ENCODE measurements at places on chromosomes 4 and X.

GRCh38 chr4:7365462-7366179 lies 69.1 kb downstream of the PSAPL1 start:
- no peak for DNase-seq

- no peak for DNase-seq
Observed at GRCh38 chr4:29047341-29048041, 1672.7 kb upstream of the PCDH7 start.

- no peak for DNase-seq
Observed at GRCh38 chr4:145663194-145663593, 16.8 kb upstream of the C4orf51 start.

GRCh38 chr4:142961866-142962265 lies 115.8 kb upstream of the INPP4B start:
- no peak for DNase-seq

DNA sequence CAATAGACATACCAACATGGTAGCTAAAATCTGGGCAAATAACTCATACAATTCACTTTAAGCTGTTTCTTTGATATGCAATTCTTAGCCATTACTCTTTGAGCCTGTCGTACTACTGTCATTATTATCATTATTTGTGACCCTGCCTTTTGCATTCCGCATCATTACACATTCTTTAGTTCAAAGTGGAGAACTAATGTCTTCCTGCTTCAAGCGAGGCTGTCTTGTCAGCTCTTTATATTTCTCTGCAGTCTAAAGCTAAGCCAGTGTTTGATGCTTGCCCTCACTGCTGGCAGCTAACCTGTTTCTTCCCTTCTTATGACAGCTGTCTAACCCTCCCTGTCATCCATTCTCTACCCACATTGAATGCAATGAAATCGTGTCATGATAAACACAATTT lies 186.8 kb downstream of the FAT4 start:
- no peak for DNase-seq

DNA sequence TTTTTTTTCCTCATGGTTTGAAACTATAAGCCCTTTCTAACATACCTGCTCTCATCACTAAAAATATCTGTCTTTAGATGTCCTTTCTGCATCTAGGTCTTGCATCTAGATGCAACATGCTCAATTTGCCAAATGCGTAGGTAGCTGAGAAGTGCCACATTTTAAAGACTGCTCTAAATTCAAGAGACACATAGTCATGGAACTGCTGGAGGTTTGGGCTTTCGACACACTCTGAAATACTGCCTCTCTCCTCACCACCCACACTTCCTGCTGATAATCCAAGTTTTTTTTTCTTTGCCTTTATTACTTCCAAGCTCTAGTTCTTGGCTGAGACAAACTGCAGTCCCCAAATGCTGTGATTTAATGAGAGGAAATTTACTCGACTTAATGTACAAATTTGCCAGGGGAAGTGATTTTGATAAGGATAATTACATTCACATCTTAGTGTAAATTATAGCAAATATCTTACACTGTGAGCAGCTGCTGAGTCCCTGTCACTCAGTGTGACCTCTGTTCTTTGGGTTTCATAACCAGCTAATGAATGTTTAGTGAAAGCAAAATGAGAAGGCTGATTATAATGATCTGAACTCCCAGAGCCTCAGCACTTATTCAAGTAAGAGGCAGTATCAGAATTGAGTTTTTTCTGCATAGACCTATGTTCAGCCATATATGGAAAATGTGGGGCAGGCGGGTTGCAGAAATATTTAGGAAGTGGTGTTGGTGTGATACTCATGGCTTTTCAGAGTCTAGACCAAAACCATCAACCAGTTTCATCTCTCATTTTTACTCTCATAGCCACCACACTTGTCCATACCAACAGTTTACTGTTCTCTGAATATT lies 31.3 kb downstream of the DRD5 start:
- DNase-seq, result no peak

- DNase-seq, result no peak
Observed at GRCh38 chr4:65019775-65020174, 610.5 kb upstream of the TECRL start.

- DNase-seq, result no peak
Observed at GRCh38 chr4:169741569-169741968, 16.2 kb downstream of the HPF1 start.

DNA sequence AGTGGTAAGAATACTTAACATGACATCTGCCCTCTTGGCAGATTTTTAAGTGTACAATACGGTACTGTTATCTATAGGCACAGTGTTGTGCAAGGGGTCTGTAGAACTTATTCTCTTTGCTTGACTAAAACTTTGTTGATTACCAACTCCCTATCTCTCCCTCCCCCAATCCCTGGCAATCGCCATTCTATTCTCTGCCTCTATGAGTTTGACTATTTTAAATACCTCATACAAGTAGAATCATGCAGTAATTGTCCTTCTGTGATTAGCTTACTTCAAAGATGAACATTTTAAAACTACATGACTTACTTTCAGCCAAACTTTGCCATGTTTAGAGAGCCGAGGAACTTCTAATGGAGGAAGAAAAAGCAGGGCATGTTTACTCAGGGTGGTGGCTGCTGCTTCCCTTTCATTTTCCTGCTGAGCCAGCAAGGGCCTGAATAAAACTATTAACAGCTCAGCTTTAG lies 62.4 kb downstream of the APOO start:
- no peak for DNase-seq

DNA sequence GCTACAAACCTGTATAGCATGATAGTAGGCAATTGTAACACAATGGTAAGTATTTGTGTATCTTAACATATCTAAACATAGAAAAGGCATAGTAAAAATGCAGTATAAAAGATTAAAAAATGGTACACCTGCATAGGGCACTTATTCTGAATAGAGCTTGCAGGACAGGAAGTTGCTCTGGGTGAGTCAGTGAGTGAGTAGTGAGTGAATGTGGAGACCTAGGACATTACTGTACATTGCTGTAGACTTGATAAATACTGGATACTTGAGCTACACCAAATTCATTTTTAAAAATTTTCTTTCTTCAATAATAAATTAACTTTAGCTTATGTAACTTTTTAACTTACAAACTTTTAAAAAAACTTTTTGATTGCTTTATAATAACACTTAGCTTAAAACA lies 68.2 kb upstream of the MAML3 start:
- no peak for DNase-seq

DNA sequence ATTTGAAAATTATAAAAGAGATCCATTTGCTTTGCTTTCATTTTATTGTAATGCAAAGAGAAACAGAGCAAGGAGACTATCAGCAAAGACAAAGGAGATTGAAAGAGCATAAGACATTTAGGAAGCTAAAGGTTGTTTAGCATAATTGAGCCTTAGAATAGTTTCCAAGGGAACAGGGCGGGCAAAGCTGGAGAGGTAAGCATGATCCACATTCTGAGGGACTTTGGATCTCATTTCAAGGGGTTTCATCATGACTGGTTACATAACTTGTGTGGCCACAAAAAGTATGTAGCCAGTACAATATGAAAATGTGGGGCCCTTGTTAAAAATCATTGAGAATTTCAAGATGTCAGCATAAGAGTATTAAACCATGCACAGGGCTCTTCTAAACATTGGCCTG lies 406.5 kb downstream of the RPA4 start:
- DNase-seq, result no peak

- no peak for DNase-seq
Observed at GRCh38 chr4:20652226-20652885, 47.9 kb upstream of the PACRGL start.

DNA sequence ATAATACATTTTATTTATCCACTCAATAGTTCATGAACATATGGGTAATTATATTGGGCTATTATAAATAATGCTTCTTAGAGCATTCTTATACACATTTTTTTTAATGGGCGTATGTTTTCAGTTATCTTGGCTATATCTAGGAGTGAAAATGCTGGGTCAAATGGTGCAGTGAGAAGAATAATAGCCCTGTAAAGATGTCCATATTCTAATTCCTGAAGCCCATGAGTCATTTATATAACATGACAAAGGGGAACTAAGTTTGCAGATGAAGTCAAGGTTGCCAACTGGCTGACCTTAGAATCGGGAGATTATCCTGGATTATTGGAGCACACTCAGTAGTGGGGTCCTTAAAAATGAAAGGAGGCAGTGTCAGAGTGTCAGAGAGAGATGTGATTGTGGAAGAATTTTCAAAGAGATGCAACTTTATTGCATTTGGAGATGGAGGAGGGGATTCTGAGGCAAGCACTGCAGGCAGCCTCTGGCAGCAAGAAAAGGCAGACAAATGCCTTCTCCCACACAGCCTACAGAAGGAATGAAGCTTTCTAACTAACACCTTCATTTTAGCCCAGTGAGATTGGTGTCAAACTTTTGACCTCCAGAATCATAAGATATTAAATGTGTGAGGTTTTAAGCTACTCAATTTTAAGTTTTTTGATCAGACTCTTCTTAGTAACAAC lies 106.1 kb upstream of the HS3ST1 start:
- no peak for DNase-seq

DNA sequence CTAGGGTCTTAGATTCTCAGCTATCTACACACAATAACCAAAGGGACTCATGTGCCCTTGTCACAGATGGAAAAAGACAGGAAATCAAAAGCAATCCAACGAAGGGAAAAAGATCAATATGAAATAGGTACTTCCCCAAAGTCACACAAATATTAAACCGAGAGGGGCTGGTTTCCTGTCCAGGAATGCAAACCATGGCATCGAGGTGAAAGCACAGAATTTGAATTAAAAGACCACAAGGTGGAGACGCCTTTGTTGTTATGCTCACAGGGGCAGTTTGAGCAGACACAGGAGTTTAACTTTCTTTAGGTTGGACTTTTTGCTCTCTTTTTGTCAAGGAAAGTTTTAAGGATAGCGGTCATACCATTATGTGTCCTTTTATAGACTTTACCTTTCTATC lies 14.3 kb downstream of the H2BW1 start:
- DNase-seq, result no peak

DNA sequence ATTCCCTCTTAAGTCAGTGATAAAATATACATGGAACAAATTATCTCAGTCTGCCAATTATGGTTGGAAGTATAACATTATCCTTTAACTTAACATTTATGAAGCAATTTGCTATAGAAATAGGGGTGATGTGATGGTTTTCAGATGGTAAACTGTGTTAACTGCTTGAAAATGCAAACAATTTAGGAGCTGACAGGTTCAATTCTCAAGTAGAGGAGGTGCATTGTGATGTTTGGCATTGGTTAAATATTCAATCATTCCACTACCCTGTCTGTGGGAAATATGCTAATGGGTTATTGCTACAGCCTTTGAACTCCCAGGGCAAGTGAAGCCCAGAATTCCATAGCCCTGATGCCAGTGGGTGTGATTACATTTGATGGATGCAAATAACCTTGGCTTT lies 243.4 kb upstream of the GK2 start:
- no peak for DNase-seq

GRCh38 chrX:119041175-119041574 lies 31.6 kb upstream of the CT47C1 start:
- DNase-seq, result no peak

DNA sequence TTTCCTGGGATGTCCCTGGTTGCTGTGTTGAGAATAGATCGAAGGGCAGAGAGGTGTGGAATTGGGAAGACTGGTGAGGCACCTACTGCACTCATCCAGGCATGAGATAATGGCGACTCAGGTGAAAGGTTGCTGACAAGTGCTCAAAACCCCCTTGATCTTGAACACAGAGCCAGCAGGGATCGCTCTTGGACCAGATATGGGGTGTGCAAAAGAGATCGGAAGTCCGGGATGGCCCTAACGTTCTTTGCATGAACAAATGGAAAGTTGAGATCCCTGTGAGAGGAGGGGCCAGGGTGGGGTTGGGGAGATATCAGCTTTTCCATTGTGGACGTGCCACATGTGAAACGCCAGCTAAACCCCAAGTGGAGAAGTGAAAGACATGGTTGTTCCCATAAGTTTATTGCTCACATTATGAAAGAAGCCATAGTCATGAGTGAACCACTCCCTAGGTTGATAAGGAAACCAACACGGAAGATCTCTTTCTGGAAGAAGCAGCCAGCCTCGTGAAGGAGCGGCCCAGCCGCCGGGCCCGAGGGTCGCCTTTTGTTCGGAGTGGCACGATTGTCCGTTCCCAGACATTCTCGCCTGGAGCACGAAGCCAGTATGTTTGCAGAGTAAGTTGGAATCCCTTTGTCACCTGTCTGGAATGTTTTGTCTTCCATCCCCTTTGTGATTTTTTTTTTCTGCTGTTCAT lies 22.6 kb upstream of the CLCN4 start:
- DNase-seq, result no peak

DNA sequence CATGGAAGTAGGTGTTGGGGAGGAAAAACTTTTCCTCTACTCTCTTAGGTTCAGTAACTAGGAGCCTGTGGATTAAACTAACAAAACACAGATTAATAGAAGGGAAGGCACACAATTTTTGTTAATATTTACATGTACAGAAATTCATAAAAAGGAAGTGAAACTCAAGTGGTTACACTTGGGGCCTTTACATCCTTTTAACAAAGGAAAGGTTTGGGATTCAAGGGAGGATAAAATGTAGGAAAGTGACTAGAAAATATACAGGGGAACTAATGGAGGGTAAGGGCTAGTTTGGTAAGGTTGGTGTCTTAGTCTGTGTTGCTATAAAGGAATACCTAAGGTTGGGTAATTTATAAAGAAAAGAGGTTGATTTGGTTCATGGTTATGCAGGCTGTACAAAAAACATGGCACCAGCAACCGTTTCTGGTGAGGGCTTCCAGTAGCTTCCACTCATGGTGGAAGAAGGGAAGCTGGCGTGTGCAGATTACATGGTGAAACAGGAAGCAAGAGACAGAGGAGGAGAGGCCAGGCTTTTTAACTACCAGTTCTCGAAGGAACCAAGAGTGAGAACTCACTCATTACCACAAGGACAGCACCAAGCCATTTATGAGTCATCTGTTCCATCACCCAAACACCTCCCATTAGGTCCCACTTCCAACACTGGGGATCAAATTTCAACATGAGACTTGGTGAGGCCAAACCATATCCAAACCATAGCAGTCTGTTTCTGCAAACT lies 124.4 kb downstream of the CHRDL1 start:
- no peak for DNase-seq

GRCh38 chr4:168415911-168416310 lies 64.4 kb downstream of the DDX60L start:
- no peak for DNase-seq

- no peak for DNase-seq
Observed at GRCh38 chrX:40933132-40933705, 152.0 kb upstream of the USP9X start.

GRCh38 chrX:100600758-100601157 lies 16.0 kb downstream of the TNMD start:
- no peak for DNase-seq

- no peak for DNase-seq
Observed at GRCh38 chrX:22788221-22788620, 211.5 kb upstream of the DDX53 start.

DNA sequence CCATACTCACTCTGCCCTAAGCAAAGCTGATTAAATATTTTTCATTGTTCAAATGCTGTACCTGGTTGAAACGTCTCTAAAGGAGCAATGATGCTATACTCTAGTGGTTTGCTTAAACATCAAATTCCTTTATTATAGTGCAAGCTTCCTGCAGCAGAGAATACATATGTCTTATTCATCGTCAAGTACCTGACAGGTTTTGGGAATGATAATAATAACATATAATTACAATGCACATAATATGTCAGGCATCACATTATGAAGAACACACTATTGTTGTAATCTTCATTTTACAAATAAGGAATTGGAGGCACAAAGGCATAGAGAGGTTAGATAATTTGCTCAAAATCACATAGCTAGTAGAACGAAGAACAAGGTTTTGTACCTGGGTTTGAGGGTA lies 151.6 kb downstream of the GRIA2 start:
- DNase-seq, result no peak
